Stimulated activated CD4-positive, alpha-beta T cell treated with anti-CD3 and anti-CD28 coated beads, Interleukin-15, amount 100 ng/mL, for 24 hours (primary cell): ENCODE measurements at places on chromosomes 3 and 15.

DNA sequence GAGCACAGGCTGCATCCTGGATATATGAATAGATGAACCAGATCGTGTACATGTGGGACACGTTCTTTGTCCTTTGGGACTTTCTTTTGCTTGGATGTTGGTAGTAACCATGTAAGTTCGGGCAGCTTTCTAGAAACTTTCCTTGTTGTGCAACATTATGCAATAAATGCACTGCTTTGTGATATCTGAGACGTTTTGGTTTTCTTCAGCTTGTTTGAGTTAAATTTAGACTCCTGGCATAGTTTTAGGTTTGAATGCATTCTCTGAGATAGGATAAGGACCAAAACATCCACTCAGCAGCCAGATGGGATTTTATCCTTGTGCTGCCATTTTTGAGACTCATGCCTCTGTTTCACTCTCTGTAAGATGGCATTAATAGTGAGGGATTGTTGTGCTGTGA, 158.9 kb downstream of the IGF1R start:
- DNase-seq = no peak

GRCh38 chr3:192830291-192831110, 87.2 kb downstream of the MB21D2 start:
- DNase-seq = no peak

- DNase-seq = no peak
Observed at GRCh38 chr15:51702710-51703109, 21.4 kb downstream of the SCG3 start.

DNA sequence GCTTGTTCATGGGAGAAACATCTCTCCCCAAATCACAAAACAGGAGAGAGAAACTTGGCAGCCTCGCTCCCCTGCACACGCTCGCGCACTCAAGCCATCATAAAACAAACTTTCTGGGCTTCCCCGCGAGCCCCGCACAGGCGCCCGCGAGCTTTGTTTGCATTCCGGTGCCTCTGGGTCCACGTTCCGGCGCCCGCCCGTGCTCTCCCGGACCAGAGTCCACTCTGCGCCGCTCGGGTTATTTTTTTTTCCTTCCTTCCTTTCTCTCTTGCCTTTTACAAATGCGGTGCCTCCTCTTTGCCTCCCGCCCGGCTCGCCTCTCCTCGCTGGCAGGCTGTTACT, 363 bp downstream of the MAGI1 start:
- no peak for DNase-seq

- no peak for DNase-seq
Observed at GRCh38 chr3:188689101-188689574, 482.6 kb upstream of the TPRG1 start.

- no peak for DNase-seq
Observed at GRCh38 chr3:29850641-29851040, 569.8 kb downstream of the RBMS3 start.

- no peak for DNase-seq
Observed at GRCh38 chr15:40239404-40239692, 485 bp downstream of the PAK6 start.

GRCh38 chr3:75303741-75304140, 360.4 kb upstream of the FRG2C start:
- no peak for DNase-seq

DNA sequence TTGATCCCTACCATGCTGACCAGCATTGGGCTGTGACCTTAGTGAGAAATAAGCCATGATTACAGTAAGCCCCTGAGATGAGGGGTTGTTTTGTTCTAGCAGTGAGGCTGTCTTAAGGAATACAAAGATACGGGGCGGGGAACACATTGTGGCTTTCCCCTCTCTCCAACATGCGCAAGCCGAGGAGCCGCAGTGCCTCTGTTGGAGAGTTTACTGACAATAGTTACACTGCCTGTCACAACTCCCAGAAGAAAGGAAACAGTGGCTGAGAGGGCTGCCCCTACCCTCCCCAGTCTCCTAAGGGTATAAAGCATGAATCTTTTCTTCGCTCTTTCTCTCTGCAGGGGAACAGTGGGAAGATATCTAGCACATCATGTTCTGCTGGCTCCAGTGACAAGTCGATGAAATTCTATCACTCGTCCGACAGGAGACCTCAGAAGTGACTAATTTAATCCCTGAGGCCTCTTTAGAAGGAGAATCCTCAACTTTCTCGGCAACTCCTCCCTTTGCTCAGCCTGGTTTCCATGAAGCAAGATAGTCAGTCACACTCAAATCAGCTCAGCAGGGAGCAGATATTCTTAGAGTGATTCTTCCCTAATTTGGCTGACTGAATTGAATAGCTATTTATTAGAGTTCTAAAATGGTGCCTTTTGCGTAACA, 409.0 kb upstream of the PROK2 start:
- DNase-seq = no peak

- no peak for DNase-seq
Observed at GRCh38 chr3:149815321-149815720, 2.3 kb downstream of the RNF13 start.

- no peak for DNase-seq
Observed at GRCh38 chr3:116238846-116239565, 206.3 kb downstream of the LSAMP start.

GRCh38 chr3:41125258-41125657, 74.0 kb upstream of the CTNNB1 start:
- no peak for DNase-seq

DNA sequence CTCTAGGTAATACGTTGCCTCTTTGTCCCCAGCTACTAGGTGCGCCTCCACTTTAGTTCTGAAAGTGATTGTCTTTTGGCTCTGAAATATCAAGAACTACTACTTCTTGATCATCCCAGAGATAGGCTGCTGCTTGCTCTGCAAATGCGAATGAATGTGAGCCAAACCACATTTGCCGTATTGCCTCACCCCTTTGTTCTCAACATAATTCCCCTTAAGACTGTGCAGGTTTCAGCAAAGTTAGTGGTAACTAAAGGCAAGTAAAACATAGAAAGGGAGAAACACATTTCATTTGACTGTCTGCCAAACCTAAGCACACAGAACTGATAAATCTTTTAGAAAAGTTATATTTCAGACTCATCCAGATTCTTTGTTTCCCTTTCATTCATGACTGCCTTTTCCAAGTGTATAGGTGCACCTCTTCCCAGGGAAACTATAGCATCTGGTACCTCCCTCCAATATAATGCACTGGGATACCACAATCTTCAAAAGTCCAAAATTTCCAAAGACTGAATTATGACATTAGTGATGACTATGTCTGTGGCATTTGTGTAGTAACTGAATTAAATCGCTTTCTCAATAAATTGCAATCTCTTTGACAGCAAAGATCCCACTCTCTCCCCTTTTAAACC, 720.6 kb upstream of the CBLB start:
- no peak for DNase-seq

- DNase-seq = no peak
Observed at GRCh38 chr3:96012939-96013338, 801.5 kb upstream of the EPHA6 start.
